ENCODE measurements at places on chromosomes 7 and 10. TPM values are rescaled to one million over a fixed set of nuclear protein-coding genes. Genes with fewer than 3 reads are reported as not detected.

The OR2A7 gene
- total RNA-seq = 0.07 TPM

DNA sequence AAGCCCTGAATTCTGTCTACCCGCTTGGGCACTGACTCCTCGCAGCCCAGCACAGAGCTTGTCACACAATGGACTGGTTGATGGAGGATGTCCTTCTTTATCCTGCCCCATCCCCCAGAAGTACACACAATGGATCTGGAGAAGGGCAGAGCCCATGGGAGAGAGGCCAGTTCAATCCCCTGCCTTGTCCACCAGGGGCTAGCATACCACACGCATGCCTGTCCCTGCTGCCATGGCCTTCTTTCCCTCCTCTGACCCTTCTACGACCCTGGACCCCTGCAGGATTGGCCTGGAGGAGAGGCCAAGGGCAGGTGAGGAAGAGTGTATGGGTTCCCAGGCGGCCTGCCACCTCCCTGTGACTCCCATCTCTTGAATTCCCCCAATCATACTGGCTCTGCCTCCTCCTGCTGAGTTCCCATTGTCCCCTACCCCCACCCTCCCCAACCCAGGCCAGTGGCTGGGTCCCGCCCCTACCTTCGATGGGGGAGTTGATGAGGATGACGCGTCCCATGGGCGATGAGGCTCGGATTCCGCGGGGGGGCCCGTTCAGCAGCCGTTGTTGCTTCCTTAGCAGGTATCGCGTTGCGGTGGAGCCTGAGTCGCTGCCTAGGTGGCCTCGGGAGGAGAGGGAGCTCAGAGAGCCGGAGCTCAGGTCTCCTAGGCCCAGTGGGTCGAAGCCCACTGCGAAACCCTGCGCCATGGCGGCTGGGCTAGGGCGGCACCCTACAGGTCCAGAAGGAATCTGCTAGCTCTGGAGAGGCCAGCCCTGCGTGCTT, 1.2 kb downstream of the PDZD7 start:
- no peak for DNase-seq

DNA sequence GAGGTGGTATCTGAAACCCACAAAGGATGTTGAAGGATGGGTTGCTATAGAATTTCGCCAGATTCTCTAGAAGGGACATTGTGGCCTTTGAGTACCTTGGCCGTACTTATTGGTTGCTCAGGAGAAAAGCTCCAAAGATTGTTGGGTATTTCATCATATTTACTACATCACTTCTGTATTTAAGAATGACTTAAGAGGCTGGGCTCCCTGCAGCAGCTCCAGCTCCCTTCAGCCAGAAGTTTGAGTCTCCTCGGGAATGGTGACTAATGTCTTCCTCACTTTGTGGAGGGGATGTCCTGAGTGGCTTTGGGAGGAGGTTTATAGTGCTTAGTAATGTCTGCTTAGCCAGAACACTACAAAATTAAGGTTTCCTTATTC, 18.1 kb downstream of the MINDY4 start:
- DNase-seq = peak; percentile 22

- DNase-seq = no peak
Measured at GRCh38 chr10:45023426-45023825, 22.7 kb downstream of the ZNF22 start.

DNA sequence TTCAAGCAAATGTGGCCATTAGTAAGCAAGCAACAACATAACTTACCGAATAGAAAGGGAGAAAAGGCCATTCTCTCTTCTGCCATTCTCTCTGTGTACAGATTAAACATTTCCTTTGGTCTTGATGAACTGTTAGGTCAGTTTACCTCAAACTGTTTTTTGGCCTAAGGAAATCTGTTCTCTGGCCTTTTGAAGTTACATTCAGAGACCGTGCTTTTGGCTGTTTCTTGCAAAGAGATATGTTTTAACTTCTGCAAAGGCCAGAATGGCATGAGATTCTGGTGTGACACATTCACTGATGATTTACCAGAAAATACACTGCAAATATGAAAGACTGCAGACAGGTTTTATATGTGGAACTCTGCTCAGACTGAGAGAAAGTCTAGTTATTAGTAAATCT, 22.2 kb downstream of the AHR start:
- DNase-seq = no peak

DNA sequence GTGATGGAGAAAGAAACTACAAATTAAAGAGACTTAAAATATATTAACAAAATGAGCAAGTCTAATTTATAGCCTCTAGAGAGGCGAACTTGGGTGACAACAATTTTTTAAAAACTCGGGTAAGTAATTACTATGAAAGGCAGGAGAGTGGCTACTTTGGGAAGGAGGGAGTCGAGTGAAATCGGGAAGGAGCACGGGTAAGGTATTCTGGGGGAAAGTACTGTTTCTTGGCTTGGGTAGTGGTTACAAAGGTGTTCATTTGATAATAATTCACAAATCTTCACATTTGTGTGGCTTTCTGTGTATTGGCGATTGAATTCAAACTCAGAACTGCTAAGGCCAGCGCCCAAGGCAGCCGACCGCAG, 32.9 kb upstream of the GRID1 start:
- no peak for DNase-seq

DNA sequence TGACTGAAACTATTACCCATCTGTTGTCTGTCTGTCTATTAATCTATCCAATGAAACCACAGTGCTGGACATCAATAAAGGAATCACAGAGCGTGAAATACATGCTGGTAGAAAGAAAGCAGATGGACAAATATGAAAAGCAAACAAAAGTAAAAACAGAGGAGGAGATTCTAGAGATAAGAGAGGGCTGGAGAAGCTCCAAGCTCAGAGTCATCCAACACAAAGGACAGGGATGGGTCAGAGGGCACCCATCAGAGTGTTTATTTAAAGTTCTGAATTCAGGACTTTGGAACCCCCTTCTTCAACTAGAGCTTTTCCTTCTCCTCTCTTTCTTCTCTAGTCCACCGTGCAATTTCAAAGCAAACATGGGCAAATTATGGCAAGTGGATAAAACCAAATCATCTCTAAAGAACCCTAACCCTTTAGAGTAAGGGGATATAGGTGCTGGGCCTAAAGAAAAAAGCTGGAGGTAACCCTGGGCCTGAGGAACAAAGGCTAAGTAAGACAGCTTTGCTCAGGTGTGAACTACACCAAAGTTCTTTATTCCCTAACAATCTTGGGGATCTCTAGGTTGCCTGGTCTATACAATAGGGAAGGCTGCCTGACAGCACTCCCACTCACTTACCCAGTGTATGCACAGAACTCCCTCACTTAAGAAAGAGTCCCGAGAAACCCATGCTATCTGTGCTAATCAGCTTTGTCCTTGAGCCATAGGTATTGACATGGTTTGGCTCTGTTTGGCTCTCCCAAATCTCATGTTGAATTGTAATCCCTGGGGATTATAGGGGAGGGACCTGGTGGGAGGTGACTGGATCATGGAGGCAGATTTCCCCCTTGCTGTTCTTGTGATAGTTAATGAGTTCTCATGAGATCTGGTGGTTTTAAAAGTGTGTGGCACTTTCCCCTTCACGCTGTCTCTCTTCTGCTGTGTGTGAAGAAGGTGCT, 97.0 kb downstream of the BAMBI start:
- no peak for DNase-seq

DNA sequence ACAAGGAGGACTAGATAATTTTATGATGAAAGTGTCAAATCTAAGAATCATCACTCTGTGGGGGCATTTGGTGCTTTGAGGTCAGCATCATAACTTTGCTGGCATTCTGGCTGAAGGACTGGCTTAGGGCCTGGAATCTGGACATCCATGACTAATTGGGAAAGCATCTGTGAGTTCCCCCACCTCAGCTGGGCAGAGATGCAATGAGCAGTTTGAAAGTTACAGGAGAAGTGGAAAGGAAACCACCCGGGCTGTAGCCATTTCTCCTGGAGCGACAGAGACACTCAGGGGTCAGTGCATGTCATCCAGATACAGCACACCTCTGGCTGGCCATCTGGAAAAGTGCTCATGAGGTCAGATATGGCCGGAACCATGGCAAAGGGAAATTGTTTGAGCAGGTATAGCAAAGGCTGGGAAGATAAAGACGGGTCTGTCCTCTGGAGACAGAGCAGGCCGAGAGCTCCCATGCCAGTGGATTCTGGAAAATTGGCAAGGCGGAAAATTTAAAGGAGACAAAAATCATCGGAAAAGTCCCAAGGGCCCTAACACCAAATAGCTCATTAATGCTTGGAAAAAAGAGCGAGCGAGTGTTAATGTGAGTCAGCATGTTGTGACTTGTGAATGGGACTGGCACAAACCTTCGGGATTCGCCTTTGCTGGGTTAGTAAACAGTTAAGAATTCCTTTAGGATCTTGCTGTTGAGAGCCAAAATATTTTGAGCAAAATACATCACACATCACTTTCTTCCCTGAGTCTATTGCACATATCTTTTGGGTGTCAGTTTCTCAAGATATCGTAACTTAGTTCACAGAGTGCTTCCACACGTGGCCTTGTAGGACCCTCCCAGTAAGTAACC, 188.4 kb upstream of the AGK start:
- no peak for DNase-seq

All from pulmonary artery endothelial cell (primary cell).